ENCODE measurements at places on chromosomes 7 and 10.

GRCh38 chr10:8531116-8531515 is 476.6 kb downstream of the GATA3 start:
- no peak for DNase-seq

DNA sequence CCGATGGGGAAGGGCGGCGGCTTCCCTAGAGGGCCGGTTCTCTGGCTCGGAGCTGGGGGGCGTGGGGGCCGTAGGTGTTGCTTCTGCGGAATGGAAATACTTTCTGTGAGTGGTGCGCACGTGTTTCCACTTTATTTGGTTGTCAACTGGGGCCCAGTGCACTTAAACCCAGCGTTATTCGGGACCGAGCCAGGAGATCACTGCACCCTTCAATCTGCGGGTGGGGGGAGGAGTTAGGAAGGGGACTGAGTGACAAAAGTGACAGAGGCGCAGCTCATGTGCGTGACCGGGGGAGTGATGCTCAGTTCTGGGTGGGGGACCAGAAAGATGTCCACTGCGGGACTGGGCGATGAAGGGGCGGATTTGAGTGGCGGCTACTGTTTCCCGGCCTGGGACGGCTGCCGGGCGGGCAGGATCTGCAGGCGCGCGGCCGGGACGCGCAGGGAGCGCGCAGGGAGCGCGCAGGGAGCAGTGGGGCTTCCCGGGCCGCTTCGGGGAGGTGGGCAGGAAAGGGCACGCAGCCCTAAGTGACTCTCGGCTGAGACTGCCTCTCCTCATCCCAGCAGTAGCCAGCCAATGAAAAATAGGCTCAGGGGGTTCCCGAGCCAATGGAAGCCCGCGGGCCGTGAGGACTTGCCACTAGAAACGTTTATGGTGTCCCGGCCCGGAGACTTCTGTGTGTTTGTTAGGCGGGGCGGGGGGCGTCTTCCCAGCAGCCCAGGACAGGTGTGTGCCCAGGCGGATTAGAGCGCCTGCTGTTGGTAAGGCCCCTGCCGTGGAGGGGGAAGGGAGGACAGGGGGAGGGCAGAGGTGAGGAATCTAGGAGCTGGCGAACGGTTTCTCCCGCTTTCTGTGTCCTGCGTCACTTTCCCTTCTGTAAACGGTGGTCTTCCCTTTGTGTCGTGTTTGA is 54.3 kb upstream of the KDM7A start:
- peak; percentile 46 for DNase-seq

DNA sequence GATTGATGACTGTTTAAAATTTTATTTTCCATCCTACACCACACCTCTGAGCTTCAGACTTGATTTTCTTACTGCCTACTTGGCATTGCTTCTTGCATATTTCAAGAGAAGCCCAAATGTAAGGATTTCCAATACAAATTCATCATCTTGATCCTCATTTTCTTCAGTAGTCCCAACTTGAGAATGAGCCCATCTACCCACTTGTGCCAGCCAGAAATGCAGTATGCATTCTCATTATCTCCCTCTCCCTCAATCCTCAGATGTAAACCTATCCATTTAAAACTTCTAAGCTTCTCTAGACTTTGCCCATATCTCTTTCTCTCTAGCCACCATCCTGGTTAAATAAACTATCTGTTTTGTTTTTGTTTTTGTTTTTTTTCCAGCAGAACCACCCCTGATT is 22.4 kb upstream of the EGFR start:
- DNase-seq, result no peak

DNA sequence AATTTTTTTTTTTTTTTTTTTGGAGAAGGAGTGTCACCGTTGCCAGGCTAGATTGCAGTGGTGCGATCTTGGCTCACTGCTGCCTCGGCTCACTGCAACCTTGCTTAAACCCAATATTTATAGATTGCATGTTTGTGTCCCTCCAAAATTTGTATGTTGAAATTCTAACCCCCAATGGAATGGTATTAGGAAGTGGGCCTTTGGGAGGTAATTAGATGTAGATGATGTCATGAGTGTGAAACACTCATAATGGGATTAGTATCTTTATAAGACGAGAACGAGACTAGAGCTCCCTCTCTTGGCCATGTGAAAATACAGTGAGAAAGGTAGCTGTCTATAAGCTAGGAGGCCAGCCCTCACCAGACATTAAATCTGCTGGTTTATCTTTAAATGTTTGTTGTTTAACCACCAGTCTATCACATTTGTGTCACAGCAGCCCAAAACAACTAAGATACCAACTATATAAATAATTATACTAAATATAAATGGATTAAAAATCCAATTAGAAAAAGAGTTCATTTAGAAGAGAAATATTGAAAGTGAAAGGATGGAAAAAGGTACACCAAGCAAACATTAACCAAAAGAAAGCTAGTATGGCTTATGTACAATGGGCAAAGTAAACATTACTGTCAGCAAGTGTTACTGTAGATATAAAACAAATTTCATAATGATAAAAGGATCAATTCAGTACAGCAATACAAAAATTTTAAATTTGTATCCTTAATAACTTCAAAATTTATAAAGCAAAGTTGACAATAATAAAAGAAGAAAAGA is 9.3 kb downstream of the TCAF1 start:
- no peak for DNase-seq

- no peak for DNase-seq
Measured at GRCh38 chr10:29761916-29762315, 127.1 kb upstream of the SVIL start.

DNA sequence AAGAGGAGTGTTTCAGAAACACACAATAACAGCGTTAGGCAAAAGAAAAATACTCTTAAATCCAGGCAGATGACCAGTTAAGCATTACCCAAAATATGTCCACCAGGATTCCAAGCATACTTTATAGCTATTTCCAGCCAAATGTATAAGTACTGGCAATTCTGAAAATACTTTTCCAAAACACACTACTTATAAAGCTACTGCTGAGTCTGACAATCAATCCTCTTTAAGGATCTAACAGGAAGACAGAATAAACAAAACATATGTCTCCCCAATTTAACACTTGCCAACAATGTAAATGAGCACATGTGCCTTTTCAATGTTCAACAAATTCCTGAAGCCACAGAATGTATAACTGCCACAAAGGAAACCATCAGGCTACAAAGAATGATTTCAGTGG is 370.9 kb downstream of the SORCS1 start:
- no peak for DNase-seq

Data from stimulated activated CD4-positive, alpha-beta T cell treated with anti-CD3 and anti-CD28 coated beads, Interleukin-1b, Interleukin-23, amount 100 ng/mL, for 24 hours (primary cell).